Right forelimb (tissue), 1 donor: ENCODE measurements at places on chromosomes 1 and 21.

DNA sequence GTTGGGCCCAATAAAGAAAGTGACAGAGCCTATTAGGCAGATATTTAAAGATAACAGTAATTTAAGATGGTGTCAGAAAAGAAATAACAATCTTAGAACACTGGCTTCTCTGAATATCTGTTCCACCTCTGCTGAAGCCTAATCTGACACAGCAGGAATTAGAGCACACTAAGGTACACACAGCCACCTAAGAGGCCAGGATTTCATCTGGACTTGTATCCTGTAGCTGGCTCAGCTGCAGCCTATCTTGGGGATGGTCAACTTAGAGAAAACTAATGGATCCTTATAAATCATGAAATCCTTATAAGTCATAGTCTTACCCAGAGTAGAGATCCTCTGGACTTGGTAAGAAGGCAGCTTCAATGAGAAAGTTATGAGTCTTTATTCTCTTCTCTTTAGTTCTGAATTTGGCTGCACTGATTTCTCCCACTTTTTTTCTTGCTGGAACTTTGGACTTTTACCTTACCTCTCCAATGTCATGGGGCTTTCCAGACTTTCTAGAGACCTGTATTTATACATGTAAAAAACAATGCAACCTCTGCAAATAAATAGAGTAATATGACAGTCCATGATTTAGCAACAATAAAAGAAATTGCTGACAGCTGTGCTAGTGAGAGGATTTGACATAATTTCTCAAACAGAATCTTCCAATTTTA lies at the start of gene GBP7:
Gene GBP7, minus strand, starts transcription at position 403 of the 656 bp plus-strand sequence. CDS start 4,068 bp downstream, outside the sequence.
- no peak for DNase-seq

DNA sequence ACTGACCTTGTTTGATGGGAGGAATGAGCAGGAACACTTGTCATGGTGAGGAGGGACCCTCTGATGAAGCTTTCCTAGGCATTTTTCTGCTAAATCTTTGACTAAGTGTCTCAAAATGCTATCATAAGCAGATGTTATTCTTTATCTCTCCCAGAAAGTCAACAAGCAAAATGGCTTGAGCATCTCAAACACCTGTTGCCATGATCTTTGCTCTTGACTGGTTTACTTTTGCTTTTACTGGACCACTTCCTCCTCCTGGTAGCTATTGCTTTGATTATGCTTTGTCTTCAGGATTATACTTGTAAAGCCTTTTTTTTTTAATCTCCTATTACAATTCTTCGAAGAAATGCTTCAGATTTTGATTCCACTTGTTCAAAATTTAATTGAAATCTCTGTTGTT lies 157.4 kb downstream of the GPR52 start:
- no peak for DNase-seq

DNA sequence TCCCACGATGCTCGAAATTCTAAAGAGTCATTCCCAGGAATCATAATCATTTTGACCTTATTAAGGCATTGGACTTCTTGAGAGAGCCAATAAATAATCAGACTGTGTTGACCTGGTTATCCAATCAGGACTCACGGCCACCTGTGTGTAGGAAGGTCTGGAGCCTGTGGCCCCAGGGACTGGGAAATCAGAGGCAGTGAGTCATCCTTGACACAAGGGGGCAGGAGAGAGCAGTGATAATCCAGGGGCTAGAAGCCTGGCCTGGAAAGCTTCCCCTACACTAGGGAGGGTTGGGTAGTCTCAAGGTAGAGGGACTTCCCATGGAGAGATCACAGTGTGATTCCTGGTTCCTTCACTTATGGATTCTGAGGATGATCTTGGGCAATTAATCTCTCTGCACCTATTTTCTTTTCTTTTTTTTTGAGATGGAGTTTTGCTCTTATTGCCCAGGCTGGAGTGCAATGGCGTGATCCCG lies 4.7 kb downstream of the MR1 start:
- no peak for DNase-seq

DNA sequence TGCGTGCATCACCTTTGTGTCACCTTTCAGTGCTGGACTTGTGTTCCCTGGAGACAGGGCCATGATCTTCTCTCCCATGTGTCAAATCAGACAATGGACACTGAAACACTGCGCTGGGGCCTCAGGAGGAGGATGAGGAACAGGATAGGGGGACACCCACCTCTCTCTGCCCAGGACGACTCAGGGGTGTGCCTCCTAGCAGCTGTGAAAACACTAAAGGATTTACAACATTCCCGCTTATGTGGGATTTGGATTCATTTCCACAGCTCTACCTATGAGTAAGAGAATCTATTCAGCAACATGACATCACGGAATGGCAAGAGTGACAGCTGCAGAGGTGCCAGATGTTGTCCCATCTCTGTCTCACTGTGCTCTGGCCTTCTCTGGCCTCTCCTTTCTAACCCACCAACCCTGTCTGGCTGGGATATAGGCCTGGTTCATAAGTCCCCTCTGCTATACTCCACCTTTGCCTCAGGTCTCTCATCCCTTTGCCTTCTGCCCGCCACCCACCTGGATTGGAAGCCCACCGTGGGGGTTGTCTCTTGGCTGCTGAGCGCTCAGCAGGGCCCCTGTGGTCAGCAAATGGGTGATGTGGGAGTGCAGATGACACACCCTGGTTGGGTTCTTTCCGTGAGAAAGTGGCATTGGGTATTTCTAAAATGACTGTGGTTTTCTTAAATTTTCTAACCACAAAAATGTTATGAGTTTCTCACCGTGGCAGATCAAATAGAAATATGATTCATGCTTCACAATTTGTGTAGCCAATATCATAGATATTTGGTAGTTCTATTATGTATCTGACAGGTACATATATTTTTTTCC lies 47.1 kb upstream of the TLR5 start:
- DNase-seq = no peak

DNA sequence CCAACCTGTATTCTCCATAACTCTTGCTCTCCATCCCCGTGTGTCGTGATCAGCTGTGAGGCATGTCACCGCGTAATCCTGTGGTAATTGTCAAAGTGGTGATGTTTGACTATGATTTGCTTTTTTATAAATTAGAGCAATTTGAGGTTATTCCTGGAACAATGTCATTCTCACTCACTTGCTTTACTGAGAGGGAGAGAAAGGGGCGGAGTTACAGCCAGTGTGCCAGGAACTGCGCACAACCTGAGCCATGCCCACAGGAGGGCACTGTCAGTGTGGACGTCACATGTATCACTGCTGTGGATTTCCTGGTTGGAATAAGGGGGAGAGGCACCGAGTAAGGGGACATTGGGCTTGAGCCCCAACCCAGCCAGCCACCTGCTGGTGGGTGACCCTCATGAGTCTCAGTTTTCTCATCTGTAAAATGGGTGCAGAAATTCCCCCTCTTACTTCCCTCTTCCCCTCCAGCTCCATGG lies 6.9 kb downstream of the ADGRB2 start:
- no peak for DNase-seq

- no peak for DNase-seq
These were observed 24.1 kb downstream of the BRINP3 start for GRCh38 chr1:190453550-190453949.

- no peak for DNase-seq
These were observed 106.9 kb upstream of the SERBP1 start for GRCh38 chr1:67536957-67537666.
